NCI-H226 (cell line): ENCODE measurements at places on chromosomes 4 and X.
A peak's percentile ranks its signal among the peaks of the same experiment; 100 is the strongest.

DNA sequence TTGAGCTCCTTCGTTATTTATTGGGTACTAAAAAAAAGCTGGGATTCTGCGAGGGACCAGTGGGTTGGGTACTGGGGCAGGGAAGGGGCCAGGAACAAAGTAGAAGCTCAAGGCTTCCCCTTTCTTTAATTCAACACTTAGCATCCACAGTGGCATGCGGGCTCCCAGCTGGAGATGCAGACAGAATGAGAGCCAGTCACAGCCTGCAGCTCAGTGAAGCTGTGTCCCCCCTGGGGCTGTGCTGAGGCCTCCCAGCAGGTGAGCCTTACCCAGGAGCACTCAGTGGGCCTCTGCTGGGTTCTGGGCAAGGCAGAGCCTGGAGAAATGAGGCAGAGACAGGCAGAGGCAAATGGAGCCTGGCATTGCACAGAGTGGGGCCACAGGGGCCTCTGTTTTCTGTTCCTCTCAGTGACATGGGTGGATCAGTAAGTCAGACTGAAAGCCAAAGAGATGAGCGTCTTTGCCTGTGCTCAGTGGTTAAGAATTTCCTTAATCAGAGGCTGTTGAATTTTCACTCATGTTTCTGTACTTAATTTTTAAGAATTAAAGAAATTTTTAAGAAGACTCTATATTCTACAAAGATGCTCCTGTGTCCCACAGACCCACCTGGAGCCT, 181.4 kb upstream of the RBPJ start:
- no peak for DNase-seq

GRCh38 chrX:31091819-31092218, 20.0 kb upstream of the FTHL17 start:
- no peak for DNase-seq

GRCh38 chr4:74370912-74371311, 6.0 kb downstream of the EREG start:
- peak; percentile 10 for DNase-seq

DNA sequence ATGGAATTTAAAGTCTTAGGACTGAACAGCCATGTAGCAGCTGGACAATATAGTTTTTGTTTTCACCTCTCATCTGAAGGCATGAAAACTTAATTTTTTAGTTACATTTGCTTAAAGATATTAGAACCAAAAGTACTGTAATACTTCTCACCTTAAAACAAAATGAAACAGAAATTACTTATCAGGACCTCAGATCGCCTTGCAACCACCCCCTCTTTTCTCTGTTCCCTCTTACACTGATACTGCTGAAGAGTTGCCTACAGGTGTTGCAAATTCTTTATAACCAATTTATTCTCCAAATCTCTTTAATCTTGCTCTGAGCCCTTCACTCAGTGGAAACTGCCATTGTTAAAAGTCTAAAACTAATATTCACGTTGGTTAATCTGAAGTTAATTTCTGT, 145.0 kb downstream of the SPCS3 start:
- DNase-seq: no peak

DNA sequence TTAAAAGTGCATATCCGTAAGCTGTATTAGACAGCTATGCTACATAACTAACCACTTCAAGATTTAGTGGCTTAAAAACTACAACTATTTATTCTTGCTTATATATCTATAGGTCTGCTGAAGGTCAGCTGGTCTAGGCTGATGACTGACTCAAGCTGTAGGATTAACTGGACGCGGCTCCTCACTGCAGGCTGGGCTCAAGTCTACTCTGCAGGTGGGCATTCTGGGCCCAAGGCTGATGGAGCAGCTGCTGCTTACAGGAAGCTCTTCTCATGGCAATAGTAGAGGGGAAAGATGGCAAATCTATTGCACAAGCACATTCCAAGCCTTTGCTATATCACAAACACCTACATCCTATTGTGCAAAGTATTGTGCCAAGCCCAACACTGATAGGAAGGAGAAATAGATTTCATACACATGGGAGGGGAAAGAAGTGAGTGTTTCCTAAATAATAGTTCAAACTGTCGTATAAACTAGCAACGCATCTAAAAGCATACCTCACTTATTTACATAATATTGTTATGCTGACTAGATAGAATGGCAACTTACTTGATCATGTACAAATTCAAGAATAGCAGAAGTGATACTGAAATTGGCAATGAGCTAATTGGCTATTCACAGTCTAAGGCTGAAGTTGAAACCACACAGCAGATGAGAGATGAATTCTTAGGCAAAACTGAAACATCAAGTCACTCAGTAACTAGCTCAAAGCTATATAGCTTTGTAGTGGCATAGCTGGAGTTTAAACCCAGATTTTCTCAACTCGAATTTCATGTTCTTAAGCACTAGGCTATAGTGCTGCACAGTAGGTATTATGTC, 263.8 kb downstream of the NKX6-1 start:
- no peak for DNase-seq

DNA sequence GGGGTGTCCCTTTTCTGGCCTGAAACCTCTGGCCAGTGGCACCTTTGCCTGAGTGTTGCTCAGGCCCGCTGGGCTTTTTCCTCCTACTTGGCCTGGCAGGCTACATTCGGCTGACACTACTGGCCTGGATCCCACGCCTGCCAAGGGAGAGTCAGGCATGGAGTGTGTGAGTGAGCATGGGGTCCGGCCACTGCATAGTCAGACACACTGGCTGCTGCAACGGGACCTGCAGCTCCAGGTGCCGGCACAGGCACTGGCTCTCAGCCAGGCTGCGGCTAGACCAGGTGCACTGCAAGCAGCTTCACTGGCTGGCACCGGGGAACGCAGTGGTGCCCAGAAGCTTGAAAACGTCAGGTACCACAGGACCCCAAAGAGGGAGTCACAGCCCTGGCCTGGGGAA, 434.9 kb downstream of the ARHGAP24 start:
- DNase-seq: no peak

DNA sequence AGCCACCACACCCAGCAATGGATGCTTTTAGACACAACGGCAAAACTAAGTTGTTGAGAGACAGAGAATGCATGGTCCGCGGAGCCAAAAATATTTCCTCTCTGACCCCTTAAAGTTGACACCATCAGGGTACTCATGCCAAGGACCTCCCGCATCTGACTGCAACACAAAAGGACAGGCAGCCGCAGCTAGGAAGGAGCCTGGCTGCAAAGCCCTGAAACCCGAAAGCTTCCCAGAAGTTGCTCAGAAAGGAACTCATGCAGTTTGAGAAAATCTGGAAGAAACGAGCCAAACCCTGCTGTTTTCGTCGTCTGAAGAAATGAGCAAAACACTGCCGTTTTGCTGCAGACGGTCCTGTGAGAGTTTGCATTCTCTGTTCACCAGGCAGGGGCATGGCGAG, 16.5 kb downstream of the DHRSX start:
- DNase-seq: no peak

DNA sequence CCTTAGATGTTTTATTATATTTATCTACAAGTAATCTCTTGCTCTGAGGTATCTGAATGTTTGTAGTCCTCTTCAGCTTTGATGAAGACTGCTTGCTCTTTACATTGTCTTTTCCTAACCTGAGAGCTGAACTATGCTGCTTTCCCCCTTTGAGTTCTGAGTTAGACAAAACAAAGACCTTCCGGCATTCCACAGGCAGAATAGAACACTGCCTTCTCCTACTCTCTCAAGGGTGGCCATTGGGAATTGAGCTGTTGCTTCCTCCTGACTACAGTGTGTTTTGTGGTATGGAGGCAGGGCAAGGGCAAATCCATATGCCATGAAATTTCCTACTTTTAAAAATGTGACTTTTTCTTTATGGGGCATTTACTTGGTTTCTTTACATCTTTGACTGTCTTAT, 841.0 kb downstream of the FAM133A start:
- no peak for DNase-seq

DNA sequence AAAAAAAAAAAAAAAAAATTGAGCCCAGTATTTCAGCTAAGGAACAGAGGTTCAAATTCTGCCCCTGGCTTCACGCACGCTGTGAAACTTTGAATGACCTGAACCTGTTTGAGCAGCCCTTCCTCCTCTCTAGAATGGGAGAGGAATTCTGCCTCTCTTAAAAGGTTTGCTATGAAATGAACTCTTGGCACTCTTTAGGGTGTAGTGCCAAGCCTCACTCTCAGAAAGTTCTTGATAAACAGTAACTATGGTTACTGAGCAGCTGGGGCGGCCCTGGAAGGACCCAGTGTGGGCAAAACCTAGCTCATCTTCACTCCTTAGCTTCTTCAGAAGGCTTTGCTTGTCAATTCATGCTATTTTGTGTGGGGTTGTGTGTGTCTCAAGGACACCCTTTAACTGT, 73.7 kb downstream of the GEMIN8 start:
- no peak for DNase-seq

DNA sequence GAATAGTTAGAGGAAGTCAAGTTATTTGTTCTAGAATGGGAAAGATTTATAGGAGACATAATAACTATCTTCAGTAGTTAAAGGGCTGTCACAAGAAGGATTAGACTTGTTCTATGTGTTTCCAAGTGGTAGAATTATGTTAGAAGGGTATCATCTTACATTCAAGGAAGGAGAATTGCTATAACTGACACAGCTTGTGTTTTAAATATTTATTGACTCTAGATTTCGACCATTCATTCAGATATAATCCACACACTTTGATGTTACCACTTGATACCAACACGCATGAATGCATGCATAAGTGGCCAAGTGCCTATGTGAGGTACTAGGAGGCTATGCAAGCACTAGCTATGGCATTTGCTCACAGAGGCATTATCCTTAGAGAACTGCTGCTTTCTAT, 122.7 kb downstream of the CCNB3 start:
- no peak for DNase-seq

- DNase-seq: no peak
Observed at GRCh38 chr4:152896811-152897210, 39.3 kb upstream of the FHDC1 start.

- DNase-seq: no peak
Observed at GRCh38 chr4:25088093-25088952, 57.6 kb upstream of the LGI2 start.

DNA sequence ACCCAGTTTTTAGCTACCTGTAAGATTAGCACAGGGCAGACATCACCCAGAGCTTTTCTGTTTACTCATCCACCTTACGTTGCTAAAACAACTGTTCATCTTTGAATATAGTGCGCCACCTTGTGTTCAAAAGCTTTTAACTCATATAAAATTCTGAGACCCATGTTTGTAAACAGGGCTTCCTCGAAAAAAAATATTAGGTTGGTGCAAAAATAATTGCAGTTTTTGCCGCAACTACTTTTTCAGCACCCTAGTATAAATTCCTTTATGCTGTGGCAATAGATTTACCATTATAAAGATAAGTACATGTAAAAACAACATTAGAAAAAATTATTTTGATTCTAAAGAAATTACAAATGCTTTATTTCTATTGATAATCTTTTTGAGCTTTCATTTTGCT, 147.9 kb downstream of the LRBA start:
- DNase-seq: peak; percentile 52

- no peak for DNase-seq
Observed at GRCh38 chr4:57363346-57363745, 253.2 kb upstream of the IGFBP7 start.

GRCh38 chr4:102862016-102862415, 6.8 kb upstream of the CISD2 start:
- no peak for DNase-seq

DNA sequence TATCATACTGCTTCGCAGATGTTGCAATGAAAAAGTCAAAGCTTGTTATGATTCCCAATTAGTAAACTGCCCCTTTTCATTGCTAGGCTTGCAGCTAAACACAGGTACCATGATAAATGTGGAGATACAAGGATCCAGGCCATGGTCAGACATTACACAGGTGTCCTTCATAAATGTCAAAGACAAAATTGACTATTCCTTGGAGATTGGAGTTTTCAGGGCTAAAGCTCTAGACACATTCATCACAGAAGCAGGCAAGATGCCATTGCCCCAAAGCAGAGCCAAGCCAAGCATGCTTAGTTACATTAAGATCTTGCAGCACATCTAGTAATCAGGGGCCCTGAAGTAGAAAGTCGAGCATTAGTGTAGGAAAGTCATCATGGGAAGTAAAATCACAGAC, 111.3 kb upstream of the INTU start:
- no peak for DNase-seq

- peak; percentile 9 for DNase-seq
Observed at GRCh38 chr4:74583089-74583700, 138.3 kb downstream of the AREG start.

GRCh38 chrX:154369449-154370299, 4.8 kb downstream of the FLNA start:
- peak; percentile 86 for DNase-seq
